ENCODE measurements at places on chromosomes 7 and 10.

DNA sequence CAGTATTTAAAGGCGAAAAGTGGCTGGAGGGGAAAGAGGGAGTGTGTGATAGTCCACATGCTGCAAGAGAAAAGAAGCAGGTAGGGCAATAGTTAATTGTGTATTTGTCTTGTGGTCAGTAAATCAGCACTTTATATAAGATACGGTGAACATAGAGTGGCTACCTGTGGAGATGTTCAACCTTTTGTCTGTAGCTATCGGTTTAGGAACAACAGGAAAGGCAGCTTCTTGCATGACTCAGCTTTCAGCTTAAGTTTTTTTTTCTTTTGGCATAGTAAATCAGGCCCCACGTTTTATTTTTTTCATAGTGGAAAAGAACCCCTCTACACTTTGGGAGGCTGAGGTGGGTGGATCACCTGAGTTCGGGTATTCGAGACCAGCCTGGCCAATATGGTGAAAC, 14.2 kb upstream of the MTPN start:
- H3K4me3 ChIP-seq: no peak overlapping the region
- no peaks in the 10 kb centered on the region for H3K4me1 ChIP-seq
- no peaks in the 10 kb centered on the region for H3K36me3 ChIP-seq

GRCh38 chr10:99695761-99696160, 36.2 kb downstream of the COX15 start:
- H3K36me3 ChIP-seq: peaks cover 10% of the 10 kb centered on the region

- no peaks in the 10 kb centered on the region for H3K36me3 ChIP-seq
- H3K4me1 ChIP-seq: no peaks in the 10 kb centered on the region
- DNase-seq: no peak
- H3K27me3 ChIP-seq: no peaks in the 10 kb centered on the region
- H3K27ac ChIP-seq: no peak overlapping the region
These were observed 119.5 kb downstream of the BAMBI start for GRCh38 chr10:28796606-28797512.

DNA sequence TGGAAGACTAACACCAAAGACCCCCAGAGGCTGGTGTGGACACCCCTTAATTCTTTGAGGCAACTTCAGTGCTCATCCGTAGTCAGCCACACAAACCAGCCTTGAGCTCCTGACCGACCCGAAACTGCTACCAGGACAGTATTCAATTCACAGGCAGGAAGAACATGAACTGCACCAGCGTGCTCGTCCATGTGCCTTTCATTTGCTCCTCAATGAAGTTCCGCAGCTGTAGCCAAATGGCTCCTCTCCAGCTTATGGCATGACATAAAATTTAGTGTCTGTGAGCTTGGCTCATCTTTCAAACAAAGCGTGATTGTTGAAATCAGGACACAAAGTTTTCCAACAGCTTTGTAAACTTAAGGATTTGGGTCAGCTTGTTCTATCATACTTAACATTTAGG, 144.1 kb upstream of the FAM171A1 start:
- H3K4me1 ChIP-seq: no peaks in the 10 kb centered on the region
- no peaks in the 10 kb centered on the region for H3K27me3 ChIP-seq
- no peak for DNase-seq
- H3K4me3 ChIP-seq: no peak overlapping the region
- H3K27ac ChIP-seq: no peak overlapping the region

DNA sequence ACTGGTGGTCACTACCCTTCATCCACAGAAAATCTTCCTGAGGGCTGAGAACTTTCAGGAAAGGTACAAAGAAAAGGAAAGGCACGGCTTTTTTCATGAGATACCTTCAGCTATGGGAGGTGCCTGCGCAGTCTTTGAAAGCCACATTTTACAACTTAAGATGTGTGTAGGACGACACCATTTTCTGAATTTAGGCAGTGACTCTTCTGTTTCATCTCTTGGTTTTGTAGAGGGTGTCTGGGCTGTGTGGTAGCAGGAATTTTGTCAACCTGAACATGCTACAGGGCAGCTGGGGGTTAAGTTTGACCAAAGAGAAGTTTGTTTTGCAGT, 138.1 kb downstream of the NRP1 start:
- peaks cover 13% of the 10 kb centered on the region for H3K4me1 ChIP-seq
- H3K36me3 ChIP-seq: no peaks in the 10 kb centered on the region
- H3K27me3 ChIP-seq: no peaks in the 10 kb centered on the region
- no peak for DNase-seq
- no peak overlapping the region for H3K4me3 ChIP-seq

- H3K4me1 ChIP-seq: no peaks in the 10 kb centered on the region
- H3K27ac ChIP-seq: no peak overlapping the region
- no peaks in the 10 kb centered on the region for H3K36me3 ChIP-seq
- H3K27me3 ChIP-seq: no peaks in the 10 kb centered on the region
These were observed 81.3 kb upstream of the RET start for GRCh38 chr10:42995537-42995936.

DNA sequence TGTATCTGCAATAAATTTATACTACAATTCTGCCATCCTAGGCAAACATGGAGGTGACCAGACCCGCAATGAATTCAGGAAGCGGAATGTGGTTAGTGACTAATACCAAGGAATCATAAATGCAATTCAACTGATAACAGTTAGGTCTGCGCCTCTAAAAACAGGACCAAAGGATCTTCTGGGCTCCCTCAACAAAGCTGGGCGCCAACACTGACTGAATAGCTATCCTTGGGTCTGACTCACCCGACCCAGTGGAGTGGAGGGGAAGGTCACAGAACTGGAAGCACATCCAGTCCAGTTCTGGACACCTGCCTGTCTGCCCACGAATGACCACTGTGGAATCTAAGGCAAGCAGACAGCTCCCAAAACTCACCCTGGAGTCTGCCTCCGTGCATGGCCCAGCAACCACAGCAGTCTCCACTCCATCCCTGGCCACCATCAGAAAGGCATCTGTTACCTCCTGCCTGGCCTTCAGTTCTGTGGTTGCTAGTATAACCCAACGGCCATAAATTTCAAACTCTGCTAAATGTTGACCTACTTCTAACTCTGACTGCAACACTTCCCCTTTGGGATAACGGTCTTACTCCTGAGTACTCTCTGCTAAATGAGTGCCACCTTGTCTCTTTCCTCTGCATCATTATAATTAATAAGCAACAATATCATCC, 43.0 kb upstream of the DLX6 start:
- no peak for DNase-seq
- no peak overlapping the region for H3K27ac ChIP-seq
- H3K36me3 ChIP-seq: no peaks in the 10 kb centered on the region
- H3K27me3 ChIP-seq: no peaks in the 10 kb centered on the region

DNA sequence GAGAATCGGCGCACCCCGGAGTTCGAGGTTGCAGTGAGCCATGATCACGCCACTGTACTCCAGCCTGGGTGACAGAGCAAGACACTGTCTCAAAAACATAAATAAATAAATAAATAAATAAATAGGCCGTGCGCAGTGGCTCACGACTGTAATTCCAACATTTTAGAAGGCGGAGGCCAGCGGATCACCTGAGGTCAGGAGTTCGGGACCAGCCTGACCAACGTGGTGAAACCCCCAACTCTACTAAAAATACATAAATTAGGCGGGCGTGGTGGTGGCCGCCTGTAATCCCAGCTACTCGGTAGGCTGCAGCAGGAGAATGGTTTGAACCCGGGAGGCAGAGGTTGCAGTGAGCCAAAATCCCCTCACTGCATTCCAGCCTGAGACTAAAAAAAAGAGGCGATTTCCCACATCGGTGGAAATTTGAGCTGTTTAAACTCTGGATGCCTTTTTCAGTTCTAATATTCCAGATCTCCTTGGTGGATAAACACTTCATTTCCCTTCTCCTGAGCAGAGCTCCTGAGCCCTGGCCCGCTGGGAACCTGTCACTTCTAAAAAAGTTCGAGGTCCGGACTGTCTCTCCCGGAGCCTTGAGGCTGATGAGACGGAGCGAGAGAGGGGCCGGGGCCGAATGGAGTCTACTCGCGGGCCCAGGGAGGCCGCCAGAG, 2.0 kb upstream of the NFKB2 start:
- no peak for DNase-seq
- peak overlapping the region; percentile 93 for H3K27ac ChIP-seq
- peak overlapping the region; percentile 62 for H3K4me3 ChIP-seq
- H3K27me3 ChIP-seq: no peaks in the 10 kb centered on the region

GRCh38 chr7:1536743-1537534, 6.4 kb downstream of the MAFK start:
- peaks cover 86% of the 10 kb centered on the region for H3K36me3 ChIP-seq
- peaks cover 19% of the 10 kb centered on the region for H3K4me1 ChIP-seq
- H3K27me3 ChIP-seq: no peaks in the 10 kb centered on the region
- peak overlapping the region; percentile 53 for H3K4me3 ChIP-seq
- peak; percentile 96 for DNase-seq

Data from small intestine (tissue), 16 donors.